ENCODE measurements at places on chromosomes 2 and 18.

DNA sequence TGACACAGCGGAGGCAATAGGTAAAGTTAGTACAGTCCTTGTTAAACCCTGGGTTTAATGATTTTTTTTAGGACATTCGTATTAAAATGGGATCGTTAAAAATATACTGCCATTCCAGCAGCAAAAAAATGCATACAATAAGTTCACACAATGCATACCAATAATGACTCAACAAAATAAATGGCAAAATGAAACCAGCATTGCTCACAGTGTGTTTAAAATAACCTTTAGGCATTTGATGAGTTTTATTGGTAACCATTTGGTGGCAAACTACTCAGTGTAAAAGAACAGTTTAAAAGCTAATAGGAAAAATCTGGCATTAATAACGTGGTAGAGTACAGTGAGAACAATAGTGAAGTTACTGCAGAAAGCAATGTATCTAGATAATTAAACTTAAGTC is 539.0 kb upstream of the PIK3C3 start:
- no peak for DNase-seq

DNA sequence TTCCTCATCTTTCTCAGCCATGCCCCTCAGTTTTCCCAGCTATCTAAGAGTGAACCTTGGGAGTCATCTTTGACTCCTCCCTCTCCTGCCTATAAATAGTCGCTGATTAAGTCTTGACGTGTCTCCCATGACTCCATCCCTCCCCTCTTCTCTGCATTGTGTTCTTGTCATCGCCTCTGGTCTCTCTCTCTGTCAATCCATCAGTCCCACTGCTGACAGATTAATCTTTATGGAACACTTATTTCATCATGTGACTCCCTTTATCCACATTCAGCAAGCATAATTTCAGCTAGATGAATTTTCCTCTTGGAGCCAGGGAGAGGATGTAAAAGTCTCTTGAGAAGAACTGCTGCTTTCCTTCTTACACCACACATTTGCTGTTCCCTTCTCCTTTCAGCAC is 9.4 kb downstream of the ADAM23 start:
- no peak for DNase-seq

GRCh38 chr2:767440-767839 is 90.2 kb upstream of the TMEM18 start:
- DNase-seq, result no peak

GRCh38 chr2:79717364-79718007 is 204.6 kb downstream of the CTNNA2 start:
- DNase-seq, result no peak

DNA sequence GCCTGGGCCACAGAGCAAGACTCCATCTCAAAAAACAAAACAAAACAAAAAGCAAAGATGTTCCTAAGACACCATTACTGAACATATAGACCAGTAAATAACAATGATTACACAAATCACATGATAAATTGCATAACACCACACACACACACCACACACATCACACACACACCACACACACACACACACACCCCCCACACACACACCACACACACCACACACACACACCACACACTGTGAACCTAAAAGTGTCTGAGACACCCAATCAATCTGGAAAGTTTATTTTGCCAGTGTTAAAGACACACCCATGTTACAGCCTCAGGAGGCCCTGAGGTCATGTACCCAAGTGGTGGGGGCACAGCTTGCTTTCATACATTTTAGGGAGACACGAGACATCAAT is 62.6 kb upstream of the ASAP2 start:
- DNase-seq, result no peak

- no peak for DNase-seq
These were observed 87.5 kb upstream of the PXDN start for GRCh38 chr2:1831620-1832367.

DNA sequence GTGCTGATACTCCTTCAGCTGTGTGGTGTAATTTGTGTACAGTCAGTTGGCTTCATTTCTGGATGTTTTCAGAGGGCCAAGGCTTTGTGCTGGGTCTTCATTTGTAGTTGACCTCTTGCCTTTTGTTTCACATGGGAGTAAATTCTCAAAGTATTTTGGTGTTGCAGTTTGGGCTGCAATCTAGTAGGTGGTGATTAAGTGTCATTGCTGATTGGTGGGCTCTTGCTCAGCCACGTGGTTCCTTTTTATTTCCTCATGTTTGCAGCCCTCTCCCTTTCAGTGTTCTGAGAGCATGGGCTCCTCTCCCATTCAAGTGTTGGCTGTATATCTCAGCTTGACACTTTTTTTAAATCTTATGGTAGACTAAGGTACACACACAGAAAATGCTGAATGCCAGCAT is 96.8 kb downstream of the SNTG2 start:
- no peak for DNase-seq

DNA sequence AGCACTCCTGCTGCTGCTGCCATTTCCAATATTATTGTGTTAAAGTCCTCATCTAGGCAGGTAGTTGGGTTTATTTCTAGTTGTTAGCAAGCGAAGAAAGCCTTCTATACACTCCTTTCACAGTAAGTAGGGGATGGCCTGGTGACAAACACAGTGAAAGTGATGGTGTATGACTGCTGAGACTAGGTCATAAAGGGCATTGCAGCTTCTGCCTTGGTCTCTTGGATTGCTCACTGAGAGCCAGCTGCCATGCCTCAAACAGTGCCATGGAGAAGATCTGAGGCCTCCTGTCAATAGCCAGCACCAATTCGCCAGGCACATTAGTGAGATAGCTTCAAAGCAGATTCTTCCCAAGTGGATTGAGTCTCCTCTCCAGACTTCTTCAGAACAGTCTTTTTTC is 27.6 kb upstream of the MSTN start:
- no peak for DNase-seq

DNA sequence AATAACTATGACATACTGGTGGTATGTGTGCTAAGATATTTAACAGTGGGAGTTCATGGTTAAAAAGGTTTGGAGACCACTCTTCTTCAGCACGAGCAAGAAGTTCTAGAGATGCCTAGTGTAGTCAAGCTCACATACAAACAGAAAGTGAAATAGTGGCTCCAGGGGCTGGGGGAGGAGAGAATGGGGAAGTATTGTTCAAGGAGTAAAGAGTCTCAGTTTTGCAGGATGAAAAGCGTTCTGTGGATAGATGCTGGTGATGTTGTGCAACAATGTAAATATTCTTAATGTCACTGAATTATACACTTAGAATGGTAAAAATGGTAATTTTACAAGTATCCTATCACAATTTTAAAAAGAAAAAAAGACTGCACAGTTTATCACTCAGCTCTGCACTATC is 29.0 kb upstream of the EPAS1 start:
- DNase-seq, result no peak

GRCh38 chr2:215917953-215918620 is 95.3 kb downstream of the MREG start:
- DNase-seq, result no peak

GRCh38 chr2:119426396-119426675 is 5.3 kb upstream of the TMEM37 start:
- no peak for DNase-seq

- no peak for DNase-seq
These were observed 76.3 kb downstream of the RTP5 start for GRCh38 chr2:241945803-241946202.

GRCh38 chr2:223727562-223727961 is 109.8 kb downstream of the AP1S3 start:
- DNase-seq, result no peak

DNA sequence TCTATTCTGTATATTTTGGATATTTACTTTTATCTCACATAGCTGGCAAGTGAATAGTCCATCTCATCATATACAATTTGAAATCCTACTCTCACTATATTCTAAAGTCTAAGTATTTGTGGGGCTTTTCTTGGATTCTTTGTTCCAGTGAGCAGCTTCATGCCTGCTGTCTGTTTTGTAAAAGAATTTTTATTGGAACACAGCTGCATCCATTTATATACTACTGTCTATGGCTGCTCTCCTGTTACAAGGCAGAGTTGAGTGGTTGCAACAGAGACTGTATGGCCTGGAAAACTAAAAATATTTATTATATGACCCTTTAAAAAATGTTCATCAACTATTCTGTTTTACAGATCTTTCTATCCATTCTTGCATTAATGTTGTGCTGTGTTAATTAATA is 193.3 kb upstream of the KLHL14 start:
- no peak for DNase-seq

DNA sequence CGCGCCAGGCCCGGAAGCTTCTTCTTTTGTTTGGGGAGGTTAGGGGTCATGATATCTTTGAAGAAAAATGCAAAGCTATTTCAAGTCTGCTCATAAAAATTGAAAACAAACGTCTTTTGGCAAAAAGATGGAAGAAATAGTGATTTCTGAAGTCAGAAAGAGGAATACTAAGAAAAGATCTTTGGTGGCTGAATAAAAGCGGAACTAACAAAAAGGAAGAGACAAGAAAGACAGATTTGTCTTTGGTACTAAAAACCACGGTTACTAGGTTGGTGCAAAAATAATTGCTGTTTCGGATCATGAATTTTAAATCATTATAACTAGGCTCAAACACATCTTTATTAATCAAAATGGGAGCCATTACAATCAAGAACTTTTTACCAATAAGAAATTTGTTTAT is 164.6 kb upstream of the TRIB2 start:
- DNase-seq, result no peak

DNA sequence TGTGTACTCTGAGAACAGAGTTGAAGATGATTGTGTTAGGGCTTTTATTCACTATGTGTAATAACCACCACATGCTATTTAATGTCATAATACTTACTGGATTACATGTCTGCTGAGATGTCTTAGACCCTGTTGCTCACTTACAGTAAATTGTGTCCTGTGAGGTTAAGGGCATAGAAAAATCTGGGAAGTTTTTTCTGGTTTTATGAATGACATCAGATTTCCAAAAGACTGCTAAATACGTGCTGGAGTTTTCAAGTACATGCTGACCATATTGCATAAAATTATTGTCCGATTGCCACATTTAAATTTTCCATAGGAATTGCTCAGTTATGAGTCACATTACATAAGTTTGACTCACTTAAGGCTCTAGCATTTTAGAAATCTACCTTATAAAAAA is 96.7 kb upstream of the COL5A2 start:
- DNase-seq, result no peak

GRCh38 chr2:19104503-19104902 is 253.9 kb downstream of the OSR1 start:
- DNase-seq, result no peak

- DNase-seq, result no peak
These were observed 334.5 kb downstream of the PIK3C3 start for GRCh38 chr18:42289526-42289925.

- DNase-seq, result no peak
These were observed 175.4 kb downstream of the SMAD2 start for GRCh38 chr18:47755102-47755456.

- DNase-seq, result no peak
These were observed 45.5 kb downstream of the ZFP36L2 start for GRCh38 chr2:43180897-43181296.

GRCh38 chr2:147636238-147636882 is 208.5 kb upstream of the ACVR2A start:
- DNase-seq, result no peak

- no peak for DNase-seq
These were observed 9.4 kb upstream of the COLEC11 start for GRCh38 chr2:3585261-3586109.

GRCh38 chr2:38605298-38605830 is 2.6 kb upstream of the HNRNPLL start:
- no peak for DNase-seq

DNA sequence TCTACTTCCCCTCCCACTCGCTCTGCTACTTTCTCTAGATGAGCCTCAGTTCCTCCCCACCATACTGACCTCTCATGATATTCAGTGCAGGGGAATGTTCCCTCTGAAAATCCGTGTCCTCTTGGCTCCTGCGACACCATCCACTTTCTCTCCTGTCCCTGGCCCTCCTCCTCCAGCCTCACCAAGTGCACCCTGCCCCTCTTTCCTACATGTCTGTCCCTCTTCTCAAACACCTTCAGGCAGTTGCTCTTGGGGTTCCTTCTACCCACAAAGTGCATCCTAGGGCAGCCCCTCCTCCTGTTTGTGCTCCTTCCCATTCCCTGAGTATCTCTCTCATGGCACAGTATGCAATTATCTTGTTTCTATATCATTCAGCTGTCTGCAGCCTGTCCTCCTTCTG is 246.4 kb upstream of the RAB6C start:
- no peak for DNase-seq

DNA sequence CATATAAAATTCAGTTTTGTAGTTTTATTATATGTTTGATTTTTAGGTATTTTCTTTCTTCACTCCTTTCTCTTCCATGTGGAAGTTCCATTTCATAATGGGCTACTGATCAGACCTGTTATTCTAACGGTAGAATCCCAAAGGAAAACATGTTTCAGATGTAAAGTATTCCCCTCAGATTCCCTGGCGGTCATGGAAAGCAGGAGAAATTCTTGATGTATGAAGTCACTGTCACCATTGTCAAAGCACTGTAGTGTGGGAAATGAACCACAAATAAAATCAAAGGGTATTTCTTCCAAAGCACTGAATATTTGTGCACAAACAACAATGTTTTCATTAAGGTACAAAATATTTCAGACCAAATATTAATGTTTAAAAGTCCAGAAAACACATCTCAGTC is 237.3 kb upstream of the KLHL14 start:
- DNase-seq, result no peak

DNA sequence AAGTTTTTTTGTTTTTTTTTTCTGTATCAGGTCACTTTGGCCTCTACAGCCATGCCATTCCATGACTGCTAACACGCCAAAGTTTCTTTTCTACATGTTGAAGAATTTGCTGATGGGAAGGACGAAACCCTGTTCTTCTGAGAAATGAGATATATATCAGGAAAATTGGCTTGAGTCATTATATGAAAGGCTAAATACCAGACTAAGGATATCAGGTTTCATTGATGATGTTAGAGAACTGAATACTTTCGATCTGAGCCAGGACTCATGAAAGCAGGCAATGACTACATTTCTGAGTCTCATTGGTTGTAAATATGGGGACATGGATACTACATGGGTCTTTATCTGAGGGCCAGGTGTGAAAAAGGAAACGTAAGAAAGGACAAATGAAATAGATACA is 181.4 kb downstream of the OSR1 start:
- no peak for DNase-seq

- DNase-seq, result no peak
These were observed 324.8 kb downstream of the ARHGAP15 start for GRCh38 chr2:143453981-143454511.

DNA sequence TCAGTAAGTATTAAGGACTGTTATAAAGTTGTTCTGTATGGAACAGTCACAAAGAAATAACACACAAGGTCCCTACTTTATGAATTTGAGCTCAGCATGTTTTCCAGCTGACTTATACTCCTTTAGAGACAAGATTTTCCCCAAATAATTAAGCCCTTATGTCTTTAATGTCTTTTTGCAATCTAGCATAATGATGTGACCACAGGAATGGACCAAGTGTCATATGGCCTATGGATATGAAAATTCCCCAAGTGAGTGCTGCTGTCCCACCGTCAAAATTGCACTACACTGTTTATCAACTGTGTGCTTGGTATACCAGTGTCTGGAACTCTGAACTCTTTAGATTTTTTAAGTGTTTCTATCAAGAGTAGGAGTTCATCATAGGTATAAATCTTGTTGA is 369.6 kb downstream of the PID1 start:
- DNase-seq, result no peak
